Liver (tissue), 10 donors: ENCODE measurements at places on chromosomes 2 and 18.

DNA sequence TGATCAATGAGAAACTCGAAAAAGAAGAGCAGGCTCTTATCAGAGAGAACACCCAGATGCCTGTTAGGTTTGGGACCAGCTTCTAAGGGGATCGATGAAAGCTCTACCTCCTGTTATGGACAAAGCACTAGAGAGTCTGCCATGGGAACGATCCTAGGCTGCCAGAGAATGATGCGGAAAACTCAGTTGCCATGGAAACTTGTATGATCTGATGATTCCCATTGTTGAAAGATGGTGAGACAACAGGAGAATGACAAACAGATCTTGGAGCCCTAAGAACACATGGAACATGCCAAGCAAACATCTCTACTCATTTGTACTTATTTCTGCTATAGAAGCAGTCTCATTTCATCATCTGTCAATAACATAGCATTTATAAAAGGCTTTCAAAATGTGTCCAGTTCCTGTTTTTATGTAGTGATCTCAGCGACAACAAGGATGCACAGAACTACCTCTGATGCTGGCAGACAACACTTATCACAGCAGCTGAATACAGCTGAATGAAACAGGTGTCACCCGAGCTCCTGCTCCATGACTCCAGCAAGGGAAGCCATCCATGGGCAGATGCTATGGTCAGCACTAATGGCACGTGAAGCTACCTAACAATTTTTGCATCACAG, 59.6 kb downstream of the NCKAP5 start:
- no peak for DNase-seq

GRCh38 chr18:3722649-3723433, 272.9 kb downstream of the TGIF1 start:
- no peak for DNase-seq

DNA sequence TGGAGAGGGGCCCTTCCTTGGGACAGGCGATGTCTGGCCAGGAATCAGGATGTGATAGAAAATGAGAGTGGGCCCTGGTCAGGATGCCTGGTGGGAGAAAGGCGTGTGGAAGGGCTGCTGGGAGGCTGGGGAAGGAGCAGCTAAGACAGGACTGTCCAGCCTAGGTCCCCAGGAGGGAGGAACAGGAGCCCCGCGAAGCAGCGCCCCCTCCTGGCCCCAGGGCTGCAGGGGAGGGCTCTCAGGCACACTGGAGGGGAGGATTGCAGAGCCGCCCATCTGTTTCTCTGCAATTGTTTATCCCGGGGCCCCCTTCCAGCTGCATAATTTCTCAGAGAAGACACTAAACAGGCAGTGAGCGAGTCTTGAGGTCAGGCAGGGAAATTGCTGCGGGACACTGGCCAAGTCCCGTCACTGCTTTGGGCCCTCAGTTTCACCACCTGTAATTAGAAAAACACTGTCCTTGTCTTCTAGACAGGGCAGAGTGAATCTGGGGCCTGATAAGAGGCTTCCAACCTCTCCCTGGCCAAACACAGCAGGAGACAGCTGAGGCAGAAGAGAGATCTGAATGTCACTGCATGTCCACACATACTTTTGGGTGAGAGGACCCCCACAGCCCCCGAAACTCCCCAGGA, 3.9 kb upstream of the NPPC start:
- no peak for DNase-seq

DNA sequence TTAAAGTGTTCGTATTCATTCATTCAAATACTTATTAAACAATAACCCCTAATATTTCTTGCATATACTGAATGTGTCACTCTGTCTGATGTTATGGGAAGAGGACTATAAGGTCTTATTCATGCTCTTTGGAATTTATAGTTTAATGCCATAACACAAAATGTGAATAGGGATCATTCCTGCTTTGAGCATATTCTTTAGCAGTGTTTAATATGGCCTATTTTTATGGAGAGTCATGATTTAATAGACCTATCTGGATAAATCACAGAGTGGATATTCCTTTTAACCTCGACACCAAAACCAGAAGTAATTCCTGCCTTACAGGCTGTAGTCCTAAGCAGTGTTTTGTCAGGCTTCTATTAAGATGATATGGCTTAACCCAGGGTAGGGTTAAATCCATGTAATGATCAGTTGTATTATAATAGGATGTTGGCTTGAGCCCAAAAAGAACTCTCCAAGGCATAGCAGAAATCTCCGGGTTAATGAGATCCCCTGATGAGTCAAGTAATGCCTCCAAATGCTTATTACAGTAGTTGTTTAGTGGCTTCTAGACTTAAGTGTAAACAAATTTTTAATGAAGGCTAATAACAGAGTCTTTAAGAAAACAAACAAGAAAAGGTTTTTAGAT, 54.3 kb downstream of the GULP1 start:
- no peak for DNase-seq

- DNase-seq, result peak; percentile 29
Measured at GRCh38 chr2:233002829-233003657, 10.0 kb downstream of the NGEF start.

- DNase-seq, result no peak
Measured at GRCh38 chr2:165877565-165878550, 75.7 kb downstream of the TTC21B start.

- DNase-seq, result no peak
Measured at GRCh38 chr2:69104261-69104660, 91.3 kb downstream of the ANTXR1 start.

DNA sequence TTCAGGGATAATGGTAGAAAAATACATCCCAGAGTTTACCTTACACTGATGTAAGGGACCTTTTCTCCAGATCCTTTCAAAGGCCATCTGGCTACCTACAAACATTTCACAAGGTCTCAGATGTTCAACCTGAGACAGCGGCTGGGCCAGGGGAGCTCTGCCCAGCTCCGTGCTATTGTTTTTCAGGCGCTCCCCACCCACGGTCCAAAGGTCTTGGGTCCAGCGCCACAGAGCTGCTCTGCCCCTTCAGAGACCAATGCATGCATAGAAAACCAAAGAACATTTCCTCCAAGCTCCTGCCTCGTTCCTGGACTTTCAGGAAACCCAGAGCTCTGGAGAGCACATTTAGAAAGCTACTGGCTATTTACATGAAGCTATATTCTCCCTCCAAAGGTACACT, 40.3 kb downstream of the COPS8 start:
- no peak for DNase-seq

DNA sequence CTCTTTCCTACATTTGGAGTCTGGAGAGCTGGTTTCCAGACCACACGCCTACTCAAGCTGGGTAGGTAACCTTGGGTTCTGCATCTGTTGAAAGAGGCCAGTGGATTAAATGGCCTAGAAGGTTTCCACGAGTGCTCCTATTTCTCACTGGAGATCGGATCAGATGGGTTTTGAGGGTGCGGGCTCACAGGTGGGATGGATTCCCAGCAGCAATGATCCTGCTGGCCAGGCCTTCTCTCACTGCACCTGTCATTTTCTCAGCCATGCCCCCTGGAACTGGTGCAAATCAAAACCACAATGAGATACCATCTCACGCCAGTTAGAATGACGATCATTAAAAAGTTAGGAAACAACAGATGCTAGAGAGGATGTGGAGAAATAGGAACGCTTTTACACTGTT, 747.5 kb upstream of the RAB6C start:
- no peak for DNase-seq

GRCh38 chr2:109217362-109218086, 88.5 kb downstream of the SH3RF3 start:
- no peak for DNase-seq

DNA sequence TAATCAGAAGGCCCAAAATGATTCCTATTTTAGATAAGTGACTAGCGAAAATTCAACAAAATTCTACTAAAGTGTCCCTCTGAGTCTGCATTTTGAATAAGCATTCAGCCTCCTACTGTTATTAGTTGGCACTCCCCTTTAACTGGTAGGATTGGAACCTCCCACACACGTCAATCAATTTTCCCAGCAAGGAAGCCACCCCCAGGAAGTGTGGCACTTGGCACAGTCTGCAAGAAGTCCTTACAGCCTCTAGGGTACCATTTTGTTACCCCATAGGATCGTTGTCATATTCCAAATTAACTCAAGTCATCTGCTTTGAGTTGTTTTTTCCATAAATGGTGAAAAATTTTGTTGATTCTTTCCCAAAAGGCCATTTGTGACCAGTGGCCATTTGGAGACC, 33.8 kb upstream of the POU3F3 start:
- DNase-seq, result no peak

GRCh38 chr2:70936979-70937811, 1.5 kb downstream of the ATP6V1B1 start:
- no peak for DNase-seq

GRCh38 chr18:52682260-52682659, 342.3 kb downstream of the DCC start:
- no peak for DNase-seq

GRCh38 chr2:83172841-83173240, 1286.2 kb downstream of the SUCLG1 start:
- DNase-seq, result no peak

- no peak for DNase-seq
Measured at GRCh38 chr2:128753321-128753720, 434.7 kb upstream of the HS6ST1 start.

GRCh38 chr18:5998166-5998881, 103.0 kb upstream of the TMEM200C start:
- peak; percentile 53 for DNase-seq

- no peak for DNase-seq
Measured at GRCh38 chr2:217960351-217960750, 42.4 kb downstream of the TNS1 start.

- DNase-seq, result peak; percentile 87
Measured at GRCh38 chr2:129877289-129877741, 102.2 kb upstream of the RAB6C start.

DNA sequence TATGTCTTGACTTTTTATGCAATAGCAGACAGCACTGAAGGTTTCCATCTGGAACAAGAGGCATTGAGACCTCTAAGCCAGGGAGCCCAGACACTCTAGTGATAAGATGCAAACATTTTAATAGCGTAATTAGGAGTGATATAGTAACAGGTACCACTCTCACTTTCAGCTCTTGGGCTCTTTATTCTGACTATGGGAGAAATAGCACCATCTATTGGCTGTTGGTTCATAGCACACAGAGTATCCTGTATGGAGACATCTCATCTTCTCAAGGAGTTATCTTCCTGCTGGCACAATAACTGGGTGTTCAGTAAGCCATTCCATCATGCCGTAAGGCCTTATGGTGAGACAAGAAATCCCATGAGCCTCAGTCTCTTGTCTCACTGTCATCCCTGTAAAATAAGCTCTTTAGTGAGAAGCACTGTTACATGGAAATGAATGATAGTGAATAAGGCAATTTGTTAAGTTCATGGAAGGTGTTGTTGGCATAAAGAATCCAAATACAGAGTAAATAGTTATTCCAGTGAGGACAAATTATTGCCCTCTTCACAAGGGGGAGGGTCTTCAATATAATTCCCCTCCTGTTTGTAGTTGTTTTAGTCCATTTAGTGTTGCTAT, 48.3 kb downstream of the THUMPD2 start:
- no peak for DNase-seq

DNA sequence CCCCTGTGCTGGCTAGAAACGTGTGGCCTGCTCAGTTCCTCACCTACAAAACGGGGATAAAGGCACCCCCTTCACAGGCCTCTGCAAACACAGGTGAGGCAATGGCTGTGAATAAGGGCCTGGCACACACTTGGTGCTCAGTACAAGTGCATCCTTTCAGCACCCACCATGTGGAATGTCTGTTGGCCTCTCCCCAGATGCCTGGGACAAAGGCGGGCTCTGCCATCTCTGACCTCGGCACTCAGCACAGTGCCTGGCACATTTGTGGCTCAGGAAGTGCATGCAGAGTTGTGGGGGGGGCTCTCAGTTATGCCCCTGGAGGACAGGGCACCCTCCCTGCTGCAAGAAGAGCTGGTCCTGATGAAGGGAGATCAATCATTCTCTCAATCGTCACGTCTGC, 224.6 kb upstream of the RAB6C start:
- peak; percentile 4 for DNase-seq

DNA sequence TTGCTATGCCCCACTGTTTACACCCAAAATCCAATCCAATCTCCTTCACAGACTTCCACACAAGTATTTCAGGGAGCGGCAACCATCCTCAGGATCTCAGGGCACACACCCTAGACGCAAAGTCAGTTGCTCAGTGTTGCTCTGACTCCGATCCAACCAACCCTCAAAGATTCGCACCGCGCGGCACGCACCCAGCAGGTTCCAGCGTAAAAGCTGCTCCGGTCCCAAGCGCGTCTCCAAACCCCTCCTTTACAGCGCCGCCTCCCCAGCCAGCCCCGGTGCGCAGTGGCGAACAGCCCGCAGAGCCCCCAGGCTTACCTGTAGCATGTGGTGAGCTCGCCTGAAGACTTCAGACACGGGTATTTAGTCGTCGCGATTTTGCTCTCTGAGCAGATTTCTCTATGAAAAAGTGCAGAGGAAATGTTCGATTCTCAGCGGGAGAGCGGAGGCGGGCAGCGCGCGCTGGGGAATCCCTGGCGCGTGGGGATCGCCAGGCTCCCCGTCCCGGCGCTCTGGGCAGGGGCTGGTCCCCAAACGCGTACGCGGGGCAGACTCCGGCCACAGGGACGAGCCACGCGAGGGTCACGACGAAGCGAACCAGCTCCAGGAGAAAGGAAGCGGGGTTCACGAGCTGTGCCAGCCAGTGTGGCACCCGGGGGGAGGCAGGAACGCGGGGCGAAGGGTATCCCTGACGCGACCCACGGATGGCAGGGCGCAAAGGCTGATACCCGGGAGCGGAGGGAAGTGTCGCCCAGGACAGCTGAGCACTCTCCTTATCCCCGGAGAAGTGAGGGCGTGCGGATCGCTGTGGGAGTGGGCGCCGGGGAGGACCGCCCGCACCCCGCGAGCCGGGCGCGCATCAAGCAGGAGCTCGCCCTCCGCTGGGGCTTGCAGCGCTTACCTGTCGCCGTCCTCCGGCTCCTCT, 650 bp downstream of the CCBE1 start:
- DNase-seq, result no peak

GRCh38 chr2:134739236-134739878, 20.6 kb upstream of the TMEM163 start:
- DNase-seq, result no peak

DNA sequence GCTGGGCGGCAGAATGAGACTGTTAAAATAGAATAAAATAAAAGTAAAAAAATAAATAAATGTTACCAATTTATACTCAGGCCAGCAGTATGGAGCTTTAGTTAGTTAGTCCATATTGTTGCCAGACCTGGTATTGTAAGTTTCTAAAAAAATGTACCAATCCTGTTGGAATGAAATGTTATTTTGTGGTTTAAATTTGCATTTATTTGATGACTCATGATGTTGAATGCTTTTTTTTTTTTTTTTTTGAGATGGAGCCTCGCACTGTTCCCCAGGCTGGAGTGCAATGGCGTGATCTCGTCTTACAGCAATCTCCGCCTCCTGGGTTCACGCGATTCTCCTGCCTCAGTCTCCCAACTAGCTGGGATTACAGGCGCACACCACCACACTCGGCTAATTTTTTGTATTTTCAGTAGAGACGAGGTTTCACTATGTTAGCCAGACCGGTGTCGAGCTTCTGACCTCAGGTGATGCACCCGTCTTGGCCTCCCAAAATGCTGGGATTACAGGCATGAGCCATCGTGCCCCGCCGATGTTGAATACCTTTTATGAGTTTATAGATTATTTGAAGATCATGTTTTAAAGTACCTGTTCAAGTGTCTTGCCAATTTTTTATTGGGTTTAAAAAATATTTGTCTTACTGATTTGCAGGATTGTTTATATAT, 5.7 kb upstream of the PTPRN start:
- no peak for DNase-seq

- no peak for DNase-seq
Measured at GRCh38 chr2:237134321-237135230, 48.9 kb downstream of the COPS8 start.
